ENCODE measurements at places on chromosomes 6 and 20. TPM values are rescaled to one million over a fixed set of nuclear protein-coding genes. Genes with fewer than 3 reads are reported as not detected.

Gene WFDC2
- total RNA-seq = 5.0 TPM

- DNase-seq = no peak
Observed at GRCh38 chr6:98325366-98325765, 509.0 kb upstream of the POU3F2 start.

DNA sequence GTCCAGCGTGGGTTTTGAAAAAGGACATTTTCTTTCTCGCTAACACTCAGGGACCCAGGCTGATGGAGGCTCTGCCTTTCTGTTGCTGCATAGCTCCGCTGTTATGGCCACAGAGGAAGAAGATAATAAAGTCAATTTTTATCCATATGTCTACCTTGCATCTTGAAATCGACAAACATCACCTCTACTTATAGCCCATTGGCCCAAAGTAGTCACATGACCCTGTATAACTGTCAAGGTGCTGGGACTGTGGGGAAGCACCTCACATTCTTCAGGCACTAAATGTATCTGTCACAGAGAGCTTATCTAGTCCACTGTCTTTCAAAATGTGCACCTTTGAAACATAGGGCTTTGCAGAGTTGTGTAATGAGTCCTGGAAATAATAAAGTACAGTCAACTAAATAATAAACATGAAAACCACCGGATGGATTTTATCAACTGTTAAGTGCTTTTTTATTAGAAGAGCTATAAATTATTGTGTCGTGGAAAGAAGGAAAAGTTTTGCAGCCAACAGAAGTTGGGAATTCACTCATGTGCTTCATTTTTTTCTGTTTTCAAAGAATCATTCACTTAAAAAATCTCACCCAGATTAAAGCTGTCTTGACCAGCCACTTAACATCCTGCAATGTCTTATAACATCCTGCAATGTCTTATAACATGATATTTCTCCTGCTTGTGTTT, 47.7 kb upstream of the RCAN2 start:
- no peak for DNase-seq

DNA sequence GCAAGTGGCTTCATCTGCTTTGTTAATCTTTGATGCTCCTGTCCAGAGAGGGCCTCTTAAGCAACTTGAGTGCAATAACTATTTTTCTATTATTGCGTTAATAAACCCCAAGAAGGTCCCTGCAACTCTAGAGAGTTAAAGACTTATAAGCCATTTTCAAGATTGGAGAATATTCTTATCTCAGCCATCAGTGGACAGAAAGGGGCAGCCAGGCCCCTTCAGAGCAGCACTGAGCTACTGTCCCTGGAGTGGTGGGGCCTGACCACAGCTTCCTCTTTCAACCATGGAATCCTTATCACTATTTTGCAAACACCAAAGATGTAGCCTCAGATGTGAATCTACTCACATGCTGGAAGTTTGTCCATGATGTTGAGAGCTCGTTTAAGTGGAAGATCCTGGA, 2.8 kb upstream of the MAS1L start:
- DNase-seq = no peak

DNA sequence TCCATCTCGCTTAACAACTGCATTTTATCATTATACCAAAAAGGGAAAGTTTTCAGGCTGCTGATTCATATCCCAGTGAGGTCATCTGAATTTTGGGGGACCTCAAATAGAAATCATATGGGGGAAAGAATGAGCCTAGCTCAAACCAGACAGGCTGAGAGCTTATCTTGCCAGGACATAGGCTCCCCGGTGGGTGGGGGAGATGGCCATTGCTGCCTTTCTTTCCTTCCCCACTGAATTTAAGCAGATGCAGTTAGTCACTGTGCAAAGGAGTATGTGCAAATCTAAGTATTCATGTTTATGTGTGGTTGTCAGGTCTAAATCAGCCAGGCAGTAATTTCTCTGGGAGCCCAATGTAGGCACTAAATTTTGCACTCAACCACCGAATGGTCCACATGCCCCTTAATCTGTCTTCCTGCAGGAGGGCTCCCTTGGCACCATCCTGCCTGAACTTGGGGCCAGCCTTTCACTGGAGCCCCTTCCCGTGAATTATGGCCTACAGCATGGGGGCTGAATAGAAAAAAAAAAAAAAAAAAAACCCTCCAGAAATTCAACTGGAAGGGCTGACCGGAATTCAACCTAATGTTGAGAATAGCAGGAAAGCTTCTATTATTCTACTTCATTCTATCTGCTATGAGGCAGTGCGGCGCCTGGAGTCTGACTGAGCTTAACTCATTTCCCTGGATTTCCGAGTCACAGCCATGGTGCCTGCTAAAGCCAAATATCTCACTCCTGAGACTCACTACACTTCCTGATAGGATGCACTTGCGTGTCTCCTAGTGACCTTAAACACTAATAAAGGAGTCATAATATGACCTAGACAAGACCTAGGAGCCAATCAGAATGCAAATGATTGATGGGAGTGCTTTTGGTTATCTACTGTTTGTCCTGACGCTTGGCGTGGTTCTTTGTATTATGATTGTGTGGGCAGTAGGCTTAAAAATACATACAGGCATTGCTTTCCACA, 161.5 kb upstream of the HEY2 start:
- DNase-seq = no peak

Data from SJCRH30 (cell line).